NCI-H187 treated with DMSO at 0.1 percent for 48 hours (cell line): ENCODE measurements at places on chromosomes 4 and X.

GRCh38 chr4:174505007-174505406 is 17.3 kb downstream of the HPGD start:
- DNase-seq = no peak

DNA sequence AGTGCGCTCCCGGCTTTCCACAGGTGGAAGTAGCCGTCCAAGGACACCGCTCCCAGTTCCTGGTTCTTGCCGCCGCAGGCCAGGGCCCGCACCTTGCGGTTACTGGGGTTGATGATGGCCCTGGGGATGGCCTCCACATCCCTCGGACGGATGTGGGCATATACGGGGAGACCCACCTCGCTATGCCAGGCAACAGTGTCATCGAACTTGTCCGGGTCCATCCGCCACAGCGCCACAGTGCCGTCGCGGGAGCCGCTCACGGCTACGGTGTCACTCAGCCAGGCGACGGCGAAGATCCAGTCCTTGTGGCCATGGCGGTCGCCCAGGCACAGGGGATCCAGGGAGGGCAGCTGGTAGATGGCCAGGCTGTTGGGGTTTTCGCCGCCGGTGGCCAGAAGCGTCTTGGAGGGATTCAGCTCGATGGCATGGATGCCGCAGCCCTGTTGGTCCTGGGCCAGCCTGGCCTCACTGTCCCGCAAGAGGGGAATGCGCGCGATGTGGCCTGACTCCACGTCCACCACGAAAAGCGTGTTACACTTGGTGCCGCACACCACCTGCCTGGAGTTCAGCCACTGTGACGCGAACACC is 795 bp downstream of the DCAF12L1 start:
- DNase-seq = no peak

- no peak for DNase-seq
Observed at GRCh38 chr4:93066749-93067148, 761.8 kb upstream of the ATOH1 start.

- DNase-seq = no peak
Observed at GRCh38 chr4:16334601-16335000, 108.3 kb upstream of the TAPT1 start.

DNA sequence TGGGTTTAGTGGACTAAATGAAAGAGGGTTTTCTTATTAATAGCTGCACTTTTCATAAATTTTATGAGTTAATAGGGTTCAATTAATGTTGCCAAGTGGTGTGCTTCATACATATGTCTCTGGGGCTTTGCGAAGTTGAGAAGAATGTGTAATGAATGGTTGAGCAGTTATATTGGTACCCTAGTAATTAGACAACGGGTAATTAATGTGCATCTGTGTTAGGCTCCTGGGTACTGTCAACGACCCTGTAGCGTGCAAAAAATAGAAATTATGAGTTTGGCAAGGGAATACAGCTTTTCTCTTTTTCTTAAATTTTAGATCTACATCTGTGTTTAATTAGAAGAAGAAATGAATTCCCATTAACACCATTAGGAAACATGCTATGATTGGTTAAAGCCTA is 1027.7 kb downstream of the ARAP2 start:
- no peak for DNase-seq

- DNase-seq = no peak
Observed at GRCh38 chrX:107730991-107731766, 44.4 kb downstream of the TSC22D3 start.

GRCh38 chrX:78314561-78314960 is 12.8 kb downstream of the CYSLTR1 start:
- no peak for DNase-seq

GRCh38 chr4:108118505-108118904 is 50.2 kb downstream of the LEF1 start:
- no peak for DNase-seq

DNA sequence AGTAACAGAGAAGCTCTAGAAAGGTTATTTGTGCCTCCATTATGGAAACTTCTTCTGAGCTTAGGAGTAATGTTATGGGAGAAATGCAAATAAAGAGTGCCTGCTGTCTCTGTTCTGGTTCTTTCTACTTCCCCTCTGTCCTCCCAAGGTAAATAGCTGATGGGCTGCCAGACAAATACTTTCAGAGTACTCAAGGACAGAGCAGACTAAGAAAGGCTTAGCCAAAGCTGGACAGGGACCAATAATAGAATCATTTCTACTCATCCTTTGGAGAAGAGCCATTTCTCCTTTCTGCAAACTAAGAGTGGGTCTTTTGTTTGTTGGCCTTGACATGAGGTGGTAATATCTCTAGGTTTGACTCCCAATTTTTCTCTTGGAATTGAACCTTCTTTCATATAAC is 136.1 kb downstream of the MID1IP1 start:
- DNase-seq = no peak

GRCh38 chr4:104457308-104457981 is 37.2 kb downstream of the CXXC4 start:
- DNase-seq = no peak

GRCh38 chr4:112910109-112910736 is 139.2 kb upstream of the ANK2 start:
- no peak for DNase-seq

DNA sequence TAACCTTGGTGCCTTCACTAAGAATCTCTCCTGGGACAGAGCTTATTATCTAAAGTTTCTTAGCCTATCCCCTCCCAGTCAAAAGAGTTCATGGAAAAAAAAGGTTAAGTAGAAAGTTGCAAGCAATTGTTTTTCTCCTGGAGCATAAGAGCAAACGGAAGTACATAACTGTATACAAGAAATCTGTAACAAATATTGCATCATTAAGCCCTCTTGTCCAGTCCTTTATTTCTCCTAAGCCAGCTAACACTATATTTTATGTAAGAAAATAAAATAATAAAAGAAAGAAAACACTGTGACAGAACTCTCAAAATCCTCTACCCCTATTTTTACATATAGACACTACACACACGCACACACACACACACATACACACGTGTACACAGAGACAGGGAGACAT is 255.3 kb downstream of the NAF1 start:
- no peak for DNase-seq

GRCh38 chr4:70062000-70062399 is 11.8 kb downstream of the HTN1 start:
- no peak for DNase-seq

GRCh38 chr4:158015241-158015640 is 157.6 kb downstream of the GASK1B start:
- DNase-seq = no peak

GRCh38 chr4:185800266-185800945 is 11.6 kb downstream of the SORBS2 start:
- no peak for DNase-seq

GRCh38 chr4:75908555-75908954 is 6.3 kb upstream of the PPEF2 start:
- no peak for DNase-seq

- DNase-seq = no peak
Observed at GRCh38 chr4:19301527-19301926, 950.2 kb upstream of the SLIT2 start.

DNA sequence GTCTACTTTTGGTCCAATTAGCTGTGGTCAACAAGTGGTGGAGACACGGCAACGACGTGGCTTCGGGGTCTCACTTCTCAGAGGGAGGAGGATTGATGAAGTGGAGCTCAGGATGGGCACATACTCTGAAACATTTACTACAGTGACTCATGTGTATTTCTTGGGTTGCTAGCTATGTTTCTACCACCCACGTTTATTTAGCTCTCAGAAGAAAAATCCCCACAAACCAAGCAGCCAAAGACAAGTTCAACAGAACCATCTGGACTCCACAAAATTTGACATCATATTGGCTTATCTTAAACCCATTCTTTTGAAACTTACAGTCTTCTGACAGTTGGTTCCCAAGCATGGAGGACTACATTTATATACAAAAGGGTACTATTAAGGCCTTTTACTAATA is 158.0 kb downstream of the CBLL2 start:
- no peak for DNase-seq

- no peak for DNase-seq
Observed at GRCh38 chrX:149131774-149132173, 373.3 kb downstream of the IDS start.

GRCh38 chr4:2688697-2689096 is 67.4 kb downstream of the TNIP2 start:
- no peak for DNase-seq

DNA sequence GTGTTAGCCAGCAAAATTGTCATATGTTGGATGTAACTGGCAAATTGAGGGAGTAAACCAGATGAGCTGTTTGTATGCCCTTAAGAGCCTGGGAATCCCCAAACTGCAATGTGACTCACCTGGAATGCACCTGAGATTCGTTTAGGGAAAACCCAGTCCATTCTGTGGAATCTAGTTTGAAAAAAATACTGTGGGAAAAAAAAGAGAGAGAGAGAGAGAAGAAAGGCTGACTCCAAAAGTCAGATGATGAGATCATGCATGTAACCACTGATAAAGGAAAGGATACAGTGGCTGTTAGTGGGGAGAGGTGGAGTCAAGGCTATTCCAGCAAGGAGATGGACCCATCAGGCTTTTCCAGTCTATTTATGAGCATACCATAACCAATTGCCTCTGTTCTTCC is 48.5 kb downstream of the SLC9A7 start:
- DNase-seq = no peak

GRCh38 chr4:70734168-70734954 is 12.6 kb downstream of the RUFY3 start:
- no peak for DNase-seq

- DNase-seq = no peak
Observed at GRCh38 chr4:10192331-10192730, 75.7 kb upstream of the WDR1 start.

DNA sequence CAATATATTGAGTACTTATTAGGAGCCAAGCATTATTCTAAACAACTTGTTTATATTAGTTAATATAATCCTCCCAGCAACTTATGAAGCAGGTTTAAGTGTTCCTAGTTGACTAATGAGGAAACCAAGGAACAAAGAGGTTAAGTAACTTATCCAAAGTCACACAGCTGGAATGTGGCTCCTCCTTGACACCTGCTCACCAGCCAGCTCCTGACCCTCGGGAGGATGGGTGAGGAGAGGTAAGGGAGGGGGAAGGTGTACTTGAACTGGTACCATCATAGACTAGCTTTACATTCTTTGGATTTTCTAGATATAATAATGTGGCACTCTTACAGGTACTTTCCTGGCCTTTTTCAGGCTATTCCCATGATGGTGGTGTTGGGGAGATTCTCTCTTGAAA is 50.7 kb downstream of the ARHGEF38 start:
- DNase-seq = no peak

GRCh38 chr4:163991298-163991865 is 496.9 kb downstream of the TMA16 start:
- no peak for DNase-seq

- no peak for DNase-seq
Observed at GRCh38 chrX:6954836-6955235, 192.7 kb upstream of the STS start.

DNA sequence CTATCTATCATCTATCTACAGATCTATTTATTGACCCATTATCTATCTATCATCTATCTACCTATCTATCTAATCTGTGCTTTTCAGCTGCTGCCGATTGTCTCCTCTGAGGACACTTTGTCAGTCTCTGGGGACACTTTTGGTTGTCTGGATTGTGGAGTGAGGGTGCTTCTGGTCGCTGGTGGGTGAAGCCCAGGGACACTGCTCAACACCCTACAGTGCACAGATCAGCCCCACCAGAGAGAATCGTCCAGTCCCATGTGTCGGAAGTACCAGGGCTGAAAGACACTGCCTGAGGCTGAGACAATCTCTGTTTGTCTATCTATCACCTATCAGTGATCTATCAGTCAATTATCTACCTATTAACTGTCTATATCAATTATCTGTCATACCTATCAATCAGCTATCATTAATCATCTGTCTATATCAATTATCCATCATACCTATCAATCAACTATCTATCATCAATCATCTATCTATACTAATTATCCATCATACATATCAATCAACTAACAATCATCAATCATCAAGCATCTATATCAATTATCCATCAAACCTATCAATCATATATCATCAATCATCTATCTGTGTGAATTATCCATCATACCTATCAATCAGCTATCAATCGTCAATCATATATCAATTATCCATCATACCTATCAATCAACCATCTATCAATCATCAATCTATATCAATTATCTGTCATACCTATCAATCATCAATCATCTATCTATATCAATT is 70.0 kb upstream of the PPP2R3B start:
- no peak for DNase-seq

- no peak for DNase-seq
Observed at GRCh38 chrX:119497185-119497584, 28.9 kb downstream of the SLC25A5 start.

DNA sequence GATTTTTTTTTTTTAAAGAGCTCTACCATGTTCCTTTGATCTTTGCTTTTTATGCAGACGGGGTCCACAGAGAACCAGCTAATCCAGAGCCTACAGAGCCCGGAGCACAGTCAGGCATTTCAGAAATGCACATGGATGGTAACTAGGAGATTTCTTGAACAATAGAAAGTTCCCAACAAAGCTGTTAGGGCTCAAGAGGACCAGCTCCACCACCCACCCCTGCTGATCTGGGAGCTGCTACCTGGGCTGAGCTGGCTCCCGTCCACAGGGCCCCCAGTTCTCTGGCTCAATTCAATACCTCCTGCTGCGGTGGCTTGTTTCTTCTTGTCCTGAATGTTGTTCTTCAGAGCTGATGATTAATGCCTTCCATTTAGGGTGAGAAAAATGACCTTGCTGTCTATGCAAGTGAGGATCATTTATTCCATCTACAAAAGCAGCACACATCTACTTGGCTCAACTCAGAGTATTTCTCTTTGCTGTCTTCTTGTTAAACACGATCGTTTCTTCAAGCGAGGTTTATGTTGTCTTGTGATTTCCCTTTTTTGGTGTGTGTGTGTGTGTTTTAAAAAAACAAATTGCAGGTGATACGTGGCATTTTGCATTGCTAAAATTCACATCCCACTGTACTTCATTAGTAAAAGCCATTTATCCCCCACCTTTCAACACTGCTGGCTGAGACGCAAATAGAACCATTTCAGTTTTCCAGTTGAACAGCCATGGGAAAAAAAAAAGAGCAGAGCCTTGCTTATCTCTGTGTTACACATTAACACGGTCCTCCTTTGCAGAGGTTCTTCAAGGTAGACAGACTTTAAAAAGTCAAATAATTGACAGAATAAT is 31.3 kb downstream of the IGFBP7 start:
- no peak for DNase-seq

DNA sequence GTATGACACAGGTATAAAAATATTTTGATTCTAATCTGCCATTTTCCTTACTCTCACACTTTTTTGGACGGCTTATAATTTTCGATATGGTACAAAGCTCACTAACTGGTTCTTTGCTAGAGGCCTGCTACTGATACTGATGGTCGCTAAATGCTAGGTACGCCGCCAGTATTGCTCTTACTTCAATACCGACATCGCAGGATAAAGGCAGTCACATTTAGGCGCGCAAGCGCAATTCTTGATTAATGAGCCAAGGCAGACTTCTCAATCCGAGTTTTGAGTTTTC is 557 bp upstream of the USP38 start:
- no peak for DNase-seq

DNA sequence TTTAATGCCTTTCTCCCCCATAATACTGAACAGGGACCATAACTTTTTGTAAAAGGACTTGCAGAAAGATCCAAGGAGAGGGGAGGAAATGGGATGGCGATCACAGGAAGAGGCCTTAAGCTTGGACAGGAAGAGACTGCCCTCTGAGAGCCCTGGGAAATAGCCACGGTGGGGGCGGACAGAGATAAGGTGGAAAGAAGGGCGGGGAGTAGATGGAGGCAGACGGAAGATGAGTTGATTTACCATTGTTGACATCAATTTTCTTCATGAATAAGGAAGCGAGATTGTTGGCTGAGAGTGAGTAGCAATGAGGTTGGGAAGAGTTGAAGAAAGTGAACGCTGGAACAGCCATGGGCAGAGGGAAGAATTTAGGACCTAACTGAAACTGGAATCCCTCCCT is 63.4 kb downstream of the RASGEF1B start:
- no peak for DNase-seq
